ENCODE measurements at places on chromosomes 1 and 21.

- DNase-seq: no peak
These were observed 99.1 kb upstream of the ARTN start for GRCh38 chr1:43834280-43835081.

GRCh38 chr1:213728593-213729536, 258.9 kb upstream of the PROX1 start:
- DNase-seq: no peak

- DNase-seq: no peak
These were observed 79.5 kb downstream of the NR5A2 start for GRCh38 chr1:200107004-200107470.

DNA sequence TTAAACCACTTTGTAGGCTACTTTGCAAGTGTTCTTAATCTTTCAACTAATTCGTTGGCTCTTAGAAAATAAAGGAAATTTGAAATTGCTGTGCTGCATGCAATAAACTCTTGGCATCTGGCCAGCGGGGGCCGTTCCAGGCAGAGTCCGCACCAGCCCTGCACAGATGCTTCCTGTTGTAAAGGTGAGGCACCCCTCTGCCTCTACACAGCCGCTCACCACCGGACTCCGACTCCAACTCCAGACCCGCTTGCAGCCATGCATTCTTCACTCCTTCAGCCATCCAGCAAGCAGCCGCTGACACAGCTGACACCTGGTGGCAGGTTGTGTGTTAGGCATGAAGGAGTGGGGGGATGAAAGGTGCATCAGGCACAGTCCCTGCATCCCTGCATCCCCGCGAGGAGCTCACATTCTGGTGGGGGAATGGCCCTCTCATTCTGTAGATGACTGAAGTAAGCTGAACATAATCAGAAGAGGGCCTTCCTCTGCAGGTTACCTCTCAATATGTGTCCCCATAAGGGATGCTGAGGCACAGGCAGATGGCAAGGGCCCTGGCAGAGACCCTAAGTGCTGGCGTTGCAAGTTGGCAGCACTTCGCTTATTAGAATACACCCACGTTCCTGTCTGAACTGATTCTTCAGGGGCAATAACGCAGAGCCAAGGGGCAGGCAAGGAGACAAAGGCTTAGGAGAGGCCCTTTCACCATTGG, 56.8 kb downstream of the GLIS1 start:
- no peak for DNase-seq

GRCh38 chr1:246609632-246610031, 43.4 kb downstream of the CNST start:
- no peak for DNase-seq

DNA sequence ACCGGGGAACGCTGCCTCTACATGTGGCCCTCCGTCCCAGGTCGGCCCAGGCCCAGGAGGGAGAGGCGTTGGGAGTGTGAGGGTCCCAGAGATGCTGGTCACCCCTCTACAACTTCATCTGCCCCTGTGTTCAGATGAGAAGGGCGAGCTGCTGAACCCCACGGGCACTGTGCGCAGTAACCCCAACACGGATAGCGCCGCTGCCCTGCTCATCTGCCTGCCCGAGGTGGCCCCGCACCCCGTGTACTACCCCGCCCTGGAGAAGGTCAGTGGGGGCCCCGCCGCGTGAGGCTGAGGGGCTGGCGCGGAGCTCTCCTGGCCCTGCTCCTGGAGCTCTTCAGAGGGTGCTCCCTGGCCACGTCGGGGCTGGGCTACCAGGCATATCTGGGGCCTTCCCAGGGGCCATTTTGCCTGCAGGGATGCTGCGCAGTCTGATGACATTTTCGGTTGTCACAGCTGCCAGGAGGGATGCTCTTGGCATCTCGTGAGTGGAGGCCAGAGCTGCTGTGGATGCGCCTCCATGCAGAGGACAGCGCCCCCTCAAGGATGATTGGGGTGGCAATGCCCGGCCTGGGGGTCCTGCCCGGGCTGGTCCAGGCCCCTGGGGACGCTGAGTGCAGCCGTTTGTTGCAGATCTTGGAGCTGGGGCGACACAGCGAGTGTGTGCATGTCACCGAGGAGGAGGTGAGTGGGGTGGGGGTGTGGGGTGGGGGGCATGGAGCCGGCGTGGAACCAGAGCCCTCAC, 68.6 kb downstream of the PIK3CD start:
- no peak for DNase-seq

- no peak for DNase-seq
These were observed 103.3 kb downstream of the CYYR1 start for GRCh38 chr21:26469789-26470188.

- no peak for DNase-seq
These were observed 5.5 kb upstream of the ZMYM6 start for GRCh38 chr1:35037206-35037605.

GRCh38 chr1:98766255-98766654, 104.7 kb downstream of the SNX7 start:
- DNase-seq: no peak

DNA sequence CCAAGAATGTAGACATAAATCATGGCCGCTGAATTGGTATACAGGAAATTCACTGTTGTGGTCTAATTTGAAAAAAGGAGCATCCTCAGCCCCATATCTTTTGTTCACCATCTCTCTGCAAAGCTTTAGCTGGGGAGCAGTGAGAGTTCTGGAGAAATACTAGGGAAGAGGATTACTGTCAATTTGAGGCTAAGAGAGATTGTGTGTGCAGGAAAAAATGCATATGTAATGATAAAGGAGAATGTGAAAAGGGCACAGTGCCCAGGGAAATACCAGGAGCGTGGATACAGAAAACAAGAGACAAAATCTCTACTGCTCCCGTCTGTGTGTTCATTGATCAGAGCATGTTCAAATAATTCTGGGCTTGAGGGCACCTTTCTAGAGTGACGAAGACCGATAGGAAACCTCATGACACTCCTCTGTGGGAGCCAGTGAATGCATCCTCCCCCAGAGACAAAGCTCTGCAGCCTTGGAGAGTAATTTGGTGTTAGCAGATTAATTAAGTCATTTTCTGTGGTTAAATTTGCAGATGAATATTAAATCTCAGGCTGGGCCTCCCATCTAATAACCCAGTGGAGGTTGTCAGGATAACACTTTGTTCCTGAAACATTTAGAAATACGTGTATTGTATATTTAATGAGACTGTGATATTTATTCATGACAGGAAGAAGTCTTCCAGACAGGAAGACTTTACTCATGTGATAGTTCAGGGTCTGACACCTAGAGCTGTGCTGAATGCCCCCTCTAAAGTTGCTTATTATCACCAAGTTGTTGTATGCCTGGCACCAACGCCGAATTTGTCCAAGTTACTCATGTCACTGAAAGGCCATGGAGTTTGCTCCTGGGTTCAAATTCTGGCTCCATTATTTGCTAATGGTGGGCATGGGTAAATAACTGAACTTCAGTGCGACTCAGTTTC, 287.3 kb upstream of the SGIP1 start:
- DNase-seq: no peak

DNA sequence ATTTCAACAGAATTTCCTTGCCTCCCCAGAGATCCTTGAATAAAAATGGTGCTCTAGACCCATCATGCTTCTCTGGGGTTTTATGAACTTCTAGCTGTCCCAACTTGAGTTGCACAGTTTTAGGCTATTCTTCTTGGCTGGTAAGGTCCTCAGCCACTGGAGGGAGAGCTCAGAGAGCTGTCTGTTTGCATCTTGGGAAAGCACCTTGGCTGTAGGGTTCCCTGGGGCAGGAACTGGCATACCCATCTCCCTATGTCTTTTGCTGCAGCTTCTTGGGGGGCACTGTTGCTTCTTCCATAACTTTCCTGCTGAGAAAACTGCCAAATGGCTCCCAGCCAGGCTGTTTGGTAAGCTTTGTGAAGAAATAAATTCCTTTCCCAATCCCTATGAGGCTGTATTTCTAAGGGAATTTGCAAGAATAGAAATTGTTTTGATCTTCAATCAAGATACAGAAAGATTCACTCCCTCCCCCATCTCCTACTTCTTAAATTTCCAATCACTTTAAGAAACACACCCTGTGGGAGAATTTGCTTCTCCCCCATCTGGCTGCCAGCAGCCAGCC, 8.2 kb upstream of the FMOD start:
- no peak for DNase-seq

- DNase-seq: no peak
These were observed 14.6 kb downstream of the NGF start for GRCh38 chr1:115323366-115324004.

DNA sequence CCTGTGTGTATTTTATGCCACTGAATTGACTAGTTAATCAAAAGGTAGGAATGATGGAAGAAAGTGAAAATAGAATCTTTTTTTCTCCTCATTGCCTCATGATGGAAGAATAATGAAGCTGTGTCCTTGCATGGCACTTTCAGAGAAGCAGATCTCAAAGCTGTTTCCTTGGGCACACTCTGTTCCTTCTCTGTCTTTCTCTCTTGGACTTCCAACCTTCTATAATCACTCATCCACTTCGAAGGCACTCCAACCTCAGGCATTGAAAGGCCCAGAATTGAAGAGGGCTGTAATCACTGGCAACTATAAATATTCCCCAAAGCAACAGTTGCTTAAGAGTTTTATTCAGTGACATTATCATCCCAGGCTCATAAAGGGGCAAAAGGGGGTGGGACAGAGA, 31.1 kb upstream of the DNASE2B start:
- DNase-seq: no peak

GRCh38 chr1:115291741-115292140, 46.3 kb downstream of the NGF start:
- no peak for DNase-seq

GRCh38 chr1:235670157-235670776, 20.7 kb upstream of the GNG4 start:
- no peak for DNase-seq

DNA sequence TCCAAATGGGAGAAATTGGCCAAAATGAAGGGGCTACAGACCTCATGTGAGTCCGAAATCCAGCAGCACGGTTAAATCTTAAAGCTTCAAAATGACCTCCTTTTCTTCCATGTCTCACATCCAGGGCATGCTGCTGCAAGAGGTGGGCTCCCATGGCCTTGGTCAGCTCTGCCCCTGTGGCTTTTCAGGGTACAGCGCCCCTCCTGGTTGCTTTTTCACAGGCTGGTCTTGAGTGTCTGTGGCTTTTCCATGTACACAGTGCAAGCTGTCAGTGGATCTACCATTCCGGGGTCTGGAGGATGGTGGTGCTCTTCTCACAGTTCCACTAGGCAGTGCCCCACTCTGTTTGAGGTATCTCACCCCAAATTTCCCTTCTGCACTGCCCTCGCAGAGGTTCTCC, 78.7 kb downstream of the PRRX1 start:
- no peak for DNase-seq

- no peak for DNase-seq
These were observed 306.4 kb downstream of the DUSP10 start for GRCh38 chr1:221435504-221435904.

DNA sequence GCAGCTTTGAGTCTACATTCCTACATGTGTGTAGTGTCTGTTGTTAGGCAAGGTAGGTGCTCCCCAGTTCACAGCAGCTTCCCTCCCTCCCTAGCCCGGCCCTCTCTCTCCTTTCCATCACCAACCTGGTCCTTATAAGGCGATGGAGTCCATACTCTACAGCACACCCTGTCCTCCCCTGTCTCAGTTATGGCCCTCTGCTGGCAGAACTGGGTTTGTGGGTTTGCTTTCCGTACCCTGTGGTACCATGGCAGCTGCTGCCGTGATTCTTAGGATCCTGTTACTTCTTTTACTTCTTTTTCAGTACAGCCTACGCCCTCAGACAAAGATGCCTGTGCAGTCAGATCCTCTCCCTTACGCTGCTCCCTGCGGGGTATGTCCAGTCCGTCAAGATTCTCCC, 31.7 kb downstream of the AK5 start:
- no peak for DNase-seq

- no peak for DNase-seq
These were observed 205.4 kb downstream of the SMYD3 start for GRCh38 chr1:246301553-246302250.

DNA sequence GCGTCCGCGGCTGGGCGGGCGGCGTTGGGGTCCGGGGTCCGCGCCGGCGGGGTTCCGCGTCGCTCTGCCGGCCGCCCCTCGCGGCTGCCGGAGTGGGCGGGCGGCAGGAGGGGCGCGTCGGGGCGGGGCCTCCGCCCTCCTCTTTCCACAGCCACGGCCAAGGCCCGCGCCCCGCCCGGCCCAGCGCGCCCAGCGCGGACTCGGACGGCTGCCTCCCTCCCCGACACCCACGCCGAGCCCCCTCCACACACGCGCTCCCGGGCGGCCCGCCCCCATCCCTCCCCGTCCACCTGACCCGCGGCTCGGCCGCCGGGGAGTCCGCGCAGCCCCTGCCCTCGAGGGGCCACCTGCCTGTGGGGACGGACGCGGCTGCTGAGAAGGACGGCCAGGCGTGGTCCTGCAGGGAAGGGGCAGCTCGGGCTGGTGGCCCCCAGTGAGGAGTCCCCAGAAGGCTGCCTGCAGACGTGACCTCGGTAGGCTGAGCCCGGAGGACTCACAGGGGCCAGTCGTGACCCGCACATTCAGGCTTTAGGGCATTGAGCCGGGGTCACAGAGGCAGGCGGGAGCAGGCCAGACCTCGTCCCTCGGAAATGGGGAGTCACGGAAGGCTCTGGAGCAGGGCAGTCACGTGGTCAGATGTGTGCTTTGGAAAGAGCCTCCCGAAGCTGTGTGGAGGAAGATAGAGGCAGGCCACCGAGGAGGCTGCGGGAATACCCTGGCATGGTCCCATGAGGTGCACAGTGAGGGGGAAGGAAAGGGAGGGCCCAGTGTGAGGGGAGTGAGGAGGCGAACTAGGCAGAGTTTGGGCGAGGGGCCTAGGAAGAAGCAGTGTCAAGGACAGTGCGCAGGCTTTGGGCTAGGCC, at the start of gene COL8A2:
COL8A2 (minus strand) TSS at position 94 of the 863 bp plus-strand sequence. CDS start 24,980 bp downstream, outside the sequence.
- no peak for DNase-seq

GRCh38 chr21:44375281-44375651, 21.8 kb downstream of the TRPM2 start:
- DNase-seq: no peak

DNA sequence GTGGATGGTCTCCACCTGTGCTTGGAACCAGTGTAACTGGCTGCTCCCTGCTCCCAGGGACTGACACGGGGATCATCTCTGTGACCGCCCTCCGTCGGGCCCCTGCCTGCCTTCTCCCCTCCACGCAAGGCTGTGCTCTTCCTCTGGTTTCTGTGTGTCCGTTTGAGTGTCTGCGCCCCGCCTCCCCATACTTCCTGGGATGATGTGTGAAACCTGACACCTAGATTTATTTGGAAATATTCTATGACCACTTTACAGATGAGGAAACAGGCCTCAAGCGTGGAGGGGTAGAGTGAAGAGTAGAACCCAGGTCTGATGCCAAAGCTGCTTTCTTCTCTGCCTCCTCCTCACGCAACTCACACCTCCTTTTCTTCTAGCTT, 24.3 kb downstream of the LDLRAP1 start:
- DNase-seq: no peak

- no peak for DNase-seq
These were observed 917 bp downstream of the ETNK2 start for GRCh38 chr1:204150702-204151551.

- no peak for DNase-seq
These were observed 897 bp downstream of the EPHX4 start for GRCh38 chr1:92030656-92031107.

GRCh38 chr21:38831526-38832467, 26.1 kb downstream of the ETS2 start:
- peak; percentile 97 for DNase-seq

- DNase-seq: no peak
These were observed 30.3 kb downstream of the CAPN8 start for GRCh38 chr1:223635236-223635635.

Data from esophagus muscularis mucosa (tissue), 4 donors.